ENCODE measurements at places on chromosomes 5 and 9.
A peak's percentile ranks its signal among the peaks of the same experiment; 100 is the strongest.

DNA sequence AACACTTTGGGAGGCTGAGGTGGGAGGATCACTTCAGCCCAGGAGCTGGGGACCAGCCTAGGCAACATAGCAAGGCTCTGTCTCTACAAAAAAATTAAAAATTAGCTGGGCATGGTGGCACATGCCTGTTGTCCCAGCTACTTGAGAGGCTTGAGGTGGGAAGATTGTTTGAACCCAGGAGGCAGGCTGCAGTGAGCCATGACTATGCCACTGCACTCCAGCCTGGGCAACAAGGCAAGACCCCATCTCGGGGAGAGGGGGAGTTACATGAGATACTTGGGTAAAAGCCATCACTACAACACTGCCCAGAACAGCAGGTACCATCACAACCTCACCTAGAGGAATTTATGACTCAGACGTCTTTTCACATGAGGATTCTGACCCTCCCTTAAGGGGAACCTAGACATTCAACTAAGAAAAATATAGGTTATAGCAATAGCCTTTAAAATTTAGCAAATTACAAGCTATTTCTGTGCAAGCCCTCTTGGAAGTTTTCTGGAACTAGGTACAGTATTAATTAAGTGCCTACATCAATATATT lies 143.5 kb downstream of the NFIB start:
- ATAC-seq = peak; percentile 60

DNA sequence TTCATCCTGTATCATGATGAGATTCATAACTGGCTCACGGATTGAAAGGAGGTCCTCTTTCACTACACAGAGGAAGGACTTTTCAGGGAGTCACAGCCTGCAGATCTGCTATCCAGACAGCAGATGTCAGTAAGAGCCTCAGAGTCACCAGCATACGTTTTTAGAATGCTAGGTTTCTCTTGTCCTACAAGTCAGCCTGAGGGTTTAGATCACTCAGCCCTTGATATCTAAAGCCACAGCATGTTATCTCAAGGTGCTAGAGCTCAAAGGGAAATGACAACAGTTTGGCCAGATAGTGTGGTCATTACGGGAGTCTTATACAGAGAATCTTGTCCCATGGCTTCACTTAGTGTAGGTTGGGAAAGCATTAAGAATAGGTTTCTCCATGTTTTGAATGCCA lies 30.9 kb upstream of the SLC46A2 start:
- peak; percentile 52 for ATAC-seq

DNA sequence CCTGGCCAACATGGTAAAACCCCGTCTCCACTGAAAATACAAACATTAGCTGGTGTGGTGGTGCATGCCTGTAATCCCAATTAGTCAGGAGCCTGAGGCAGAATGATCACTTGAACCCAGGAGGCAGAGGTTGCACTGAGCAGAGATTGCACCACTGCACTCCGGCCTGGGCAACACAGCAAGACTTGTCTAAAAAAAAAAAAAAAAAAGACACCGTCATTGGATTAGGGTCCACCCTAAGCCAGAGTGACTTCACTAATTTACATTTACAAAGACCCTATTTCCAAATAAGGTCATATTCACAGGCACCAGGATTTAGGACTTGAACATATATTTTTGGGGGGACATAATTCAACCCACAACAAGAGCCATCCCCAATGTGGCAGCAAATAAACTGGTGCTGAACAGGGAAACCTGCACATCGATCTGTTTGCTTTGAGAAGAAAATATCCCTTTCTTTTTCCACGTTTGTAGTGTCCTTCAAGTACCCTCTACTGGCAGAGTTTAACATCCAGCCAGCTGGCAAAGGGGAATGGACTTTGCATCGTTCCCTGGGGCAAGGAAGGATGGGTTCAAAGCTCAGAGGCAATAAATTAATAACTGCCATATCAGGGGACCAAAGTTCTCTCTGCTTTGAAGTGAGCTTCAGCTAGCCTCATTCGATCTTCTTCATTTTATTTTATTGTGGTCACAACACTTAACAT lies 3.7 kb upstream of the DNAJC25 start:
- no peak for ATAC-seq

GRCh38 chr9:6194934-6195333 lies 20.7 kb upstream of the IL33 start:
- ATAC-seq = no peak

- no peak for ATAC-seq
Observed at GRCh38 chr9:4982721-4983482, 2.2 kb upstream of the JAK2 start.

GRCh38 chr9:36074870-36075532 lies 38.3 kb downstream of the RECK start:
- ATAC-seq = peak; percentile 63

- no peak for ATAC-seq
Observed at GRCh38 chr9:114549697-114550330, 37.8 kb upstream of the ATP6V1G1 start.
